NCI-H1092 treated with DMSO at 0.1 percent for 48 hours (cell line): ENCODE measurements at places on chromosomes 13 and 19.

GRCh38 chr13:100063333-100063732, 25.6 kb upstream of the PCCA start:
- no peak for DNase-seq

GRCh38 chr13:24719139-24719538, 38.9 kb downstream of the ATP12A start:
- no peak for DNase-seq

DNA sequence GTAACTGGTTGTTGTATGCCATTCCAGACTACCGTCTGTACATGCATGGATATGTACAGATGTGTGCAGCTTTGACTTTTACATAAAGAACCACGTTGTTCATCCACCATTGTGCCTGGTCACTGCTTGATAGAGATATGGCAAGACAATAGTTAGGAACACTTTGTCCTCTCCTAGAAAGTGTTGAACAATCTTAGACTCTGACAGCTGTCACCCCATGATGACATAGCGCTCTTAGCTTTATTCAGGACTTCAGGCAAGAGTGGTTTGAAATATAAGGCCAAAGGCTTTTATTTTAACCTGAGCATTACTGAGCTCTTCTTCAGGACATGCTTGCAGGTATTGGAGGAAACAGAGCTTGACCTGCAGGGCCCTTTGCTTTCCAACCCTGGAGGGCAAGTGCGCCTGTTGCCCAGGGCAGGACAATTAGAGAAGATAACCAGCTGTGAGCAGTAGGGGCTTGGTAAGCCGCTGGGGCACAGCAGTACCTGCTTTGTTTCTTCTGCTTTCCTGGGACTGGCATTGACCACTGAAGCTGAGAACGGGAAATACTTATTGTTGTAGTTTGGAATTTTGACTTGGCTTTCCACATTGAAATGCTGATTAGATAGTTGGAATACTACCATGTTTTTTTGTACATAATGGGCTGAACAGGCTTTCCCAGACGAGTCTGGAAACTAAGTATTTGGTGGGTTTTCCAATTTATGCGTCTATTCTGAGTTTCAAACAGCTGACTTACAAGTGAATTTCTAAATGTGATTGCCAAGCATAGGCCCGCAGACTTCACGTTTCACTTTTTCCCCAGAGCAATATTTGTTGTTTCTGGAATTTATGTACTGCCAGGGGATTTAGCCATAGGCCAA, 51.1 kb downstream of the GARRE1 start:
- no peak for DNase-seq

- DNase-seq: no peak
These were observed 170.0 kb downstream of the KDM4B start for GRCh38 chr19:5138606-5139582.

DNA sequence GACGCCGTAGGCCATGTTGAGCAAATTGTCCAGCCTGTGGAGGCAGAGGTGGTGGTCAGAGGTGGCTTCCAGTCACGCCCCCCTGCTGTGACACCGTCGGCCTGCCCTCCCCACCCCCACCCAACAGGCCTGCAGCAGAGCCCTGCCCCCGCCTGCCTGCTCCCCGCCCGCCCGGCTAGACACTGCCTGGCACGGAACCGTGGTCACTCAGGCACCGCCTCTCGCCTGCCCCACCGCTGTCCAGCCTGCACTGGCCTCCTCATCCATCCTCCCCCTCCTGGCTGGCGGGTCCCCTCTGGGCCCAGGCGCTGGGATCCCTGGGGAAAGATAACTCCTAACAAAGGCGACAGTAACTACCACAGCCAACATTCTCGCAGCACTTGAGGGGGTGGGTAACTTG, 21.7 kb downstream of the PRKCSH start:
- DNase-seq: no peak

GRCh38 chr13:61040181-61040580, 375.5 kb downstream of the PCDH20 start:
- no peak for DNase-seq

GRCh38 chr13:39494006-39494405, 109.0 kb downstream of the LHFPL6 start:
- DNase-seq: no peak

- no peak for DNase-seq
These were observed 40.8 kb downstream of the CYP2B6 start for GRCh38 chr19:41031916-41032315.

- no peak for DNase-seq
These were observed 1317.0 kb downstream of the PCDH9 start for GRCh38 chr13:65913173-65913572.

DNA sequence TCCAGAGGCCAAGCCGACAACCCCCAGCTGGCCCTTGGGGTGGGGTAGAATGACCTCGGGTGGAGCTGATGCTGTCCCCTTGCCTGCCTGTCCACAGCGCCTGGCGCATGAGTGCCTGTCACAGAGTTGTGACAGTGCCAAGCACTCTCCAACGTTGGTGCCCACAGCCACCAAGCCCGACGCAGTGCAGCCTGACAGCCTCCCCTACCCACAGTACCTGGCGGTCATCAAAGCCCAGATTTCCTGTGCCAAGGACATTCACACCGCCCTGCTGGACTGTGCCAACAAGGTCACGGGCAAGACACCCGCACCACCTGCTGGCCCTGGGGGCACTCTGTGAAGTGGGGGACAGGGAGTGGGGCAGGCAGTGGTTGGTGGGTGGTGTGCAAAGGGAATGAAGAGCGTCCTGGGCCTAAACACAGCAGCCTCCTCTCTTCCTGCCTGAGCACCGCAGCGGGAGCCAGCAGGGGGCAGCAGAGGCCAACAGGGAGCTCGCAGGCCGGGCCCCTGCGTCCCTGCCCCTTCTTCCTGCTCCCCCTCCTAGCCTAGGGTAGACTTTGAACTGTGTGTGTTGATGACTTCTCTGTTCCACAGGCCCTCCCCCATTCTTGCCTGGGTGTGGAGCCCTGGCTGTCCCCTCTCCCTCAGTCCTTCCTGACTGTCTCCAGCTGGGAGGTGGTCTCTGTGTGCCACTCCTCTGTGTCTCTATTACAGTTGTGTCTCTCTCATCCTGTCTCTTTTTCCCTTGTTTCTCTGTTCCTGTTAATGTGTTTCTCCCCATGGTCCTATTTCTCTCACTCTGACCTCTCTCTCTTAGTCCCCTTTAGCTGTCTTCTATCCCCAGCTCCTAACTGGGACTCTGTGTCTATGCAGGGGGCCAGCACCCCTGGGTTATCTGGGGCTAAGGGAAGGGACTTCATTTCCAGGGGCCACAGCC, 6.5 kb downstream of the MED29 start:
- DNase-seq: peak; percentile 4

DNA sequence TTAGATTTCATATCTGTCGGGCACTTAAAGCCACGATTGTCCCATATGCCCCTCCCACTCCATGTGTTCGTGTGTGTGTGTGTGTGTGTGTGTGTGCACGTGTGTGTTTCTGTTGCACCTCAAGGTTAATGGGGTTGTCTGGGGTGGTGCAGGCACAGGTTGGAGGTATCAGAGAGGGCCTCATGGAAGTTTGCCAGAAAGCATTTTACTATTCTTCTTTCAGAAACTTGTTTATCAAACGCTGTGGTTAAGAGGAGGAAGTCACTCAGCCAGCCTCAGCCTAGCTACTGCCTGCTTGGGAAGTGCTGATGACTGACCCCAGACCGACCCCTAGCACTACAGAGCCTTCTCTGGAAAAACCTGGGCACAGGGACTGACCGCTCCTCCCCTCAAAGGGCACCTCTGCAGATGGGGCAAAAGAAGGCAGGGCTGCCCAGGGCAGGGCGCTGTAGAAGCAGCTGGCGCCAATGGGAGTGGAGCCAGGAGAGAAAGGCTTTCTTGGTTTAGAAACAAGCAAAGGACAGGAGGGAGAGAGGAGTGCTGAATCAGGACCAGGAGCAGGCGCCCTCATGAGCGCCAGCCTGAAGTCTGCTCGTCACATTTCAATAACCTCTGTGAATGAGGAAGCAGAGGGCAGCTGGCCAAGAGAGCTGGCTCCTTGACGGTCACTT, 3.9 kb downstream of the SIAH3 start:
- DNase-seq: peak; percentile 94

DNA sequence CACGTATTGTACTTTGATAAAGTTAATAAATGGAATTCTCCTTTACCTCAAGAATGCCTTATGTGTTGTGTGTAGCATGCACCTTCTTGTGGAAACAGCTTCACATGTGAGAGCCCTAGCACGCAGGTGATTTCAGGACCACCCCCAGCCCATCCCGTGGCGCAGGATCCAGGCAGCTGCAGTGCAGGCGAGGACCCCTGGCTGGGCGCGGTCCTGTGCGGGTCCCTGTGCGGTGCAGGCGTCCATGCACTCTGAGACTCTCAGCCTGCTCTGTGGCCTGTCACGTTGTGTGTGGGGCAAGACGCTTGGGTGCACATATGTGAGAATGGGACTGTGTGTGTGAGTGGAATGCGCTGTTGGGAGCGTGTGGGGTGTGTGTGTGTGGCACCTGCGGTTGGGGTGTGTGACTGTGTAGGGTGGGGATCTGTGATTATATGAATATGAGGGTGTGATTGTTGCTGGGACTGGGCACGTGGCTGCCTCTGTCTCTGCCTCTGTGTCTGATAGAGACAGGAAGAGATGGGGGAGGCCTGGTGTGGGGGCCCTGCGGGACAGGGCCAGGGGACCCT, 30.8 kb downstream of the WTIP start:
- DNase-seq: no peak

DNA sequence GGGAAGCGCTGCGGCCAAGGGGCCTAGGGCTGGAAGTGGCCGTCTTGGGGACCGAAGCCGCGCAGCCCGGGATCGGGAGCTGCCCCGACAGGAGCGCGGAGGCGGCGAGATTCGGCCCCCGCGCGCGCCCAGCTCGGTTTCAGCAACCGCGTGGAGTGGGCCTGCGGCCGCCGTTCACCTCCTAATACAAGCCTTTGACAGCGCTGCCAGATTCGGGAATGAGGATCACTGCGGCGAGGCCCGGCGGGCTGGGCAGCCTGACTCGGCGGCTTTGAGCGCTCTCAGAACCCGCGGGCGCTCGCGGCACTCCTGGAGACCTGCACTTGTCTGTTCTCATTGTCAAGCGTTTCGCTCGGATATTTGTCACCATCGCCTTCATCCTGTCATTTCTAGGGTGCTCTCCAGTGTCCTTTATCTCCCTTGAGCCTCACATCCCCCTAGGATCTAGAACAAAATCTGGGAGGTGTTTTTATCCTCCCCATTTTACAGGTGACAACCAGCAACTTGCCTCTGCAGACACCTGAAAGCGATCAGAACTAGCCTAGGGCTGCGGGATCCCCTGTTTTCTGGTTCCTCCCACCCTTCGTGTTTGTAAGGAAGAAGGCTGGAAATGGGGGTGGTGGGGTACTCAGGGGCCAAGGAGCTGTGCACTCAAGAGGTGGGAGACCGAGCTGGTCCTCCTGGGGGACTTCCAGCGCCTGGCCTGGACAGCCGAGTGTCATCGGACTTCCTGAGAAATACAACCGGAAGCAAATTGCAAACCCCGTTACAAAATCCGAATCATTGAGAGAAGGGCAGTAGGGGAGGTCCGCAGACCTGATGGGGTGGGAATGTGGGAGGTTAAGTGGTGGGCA, 1.5 kb upstream of the CDX2 start:
- no peak for DNase-seq

- no peak for DNase-seq
These were observed 1885.5 kb upstream of the PRR20A start for GRCh38 chr13:55255236-55255635.

DNA sequence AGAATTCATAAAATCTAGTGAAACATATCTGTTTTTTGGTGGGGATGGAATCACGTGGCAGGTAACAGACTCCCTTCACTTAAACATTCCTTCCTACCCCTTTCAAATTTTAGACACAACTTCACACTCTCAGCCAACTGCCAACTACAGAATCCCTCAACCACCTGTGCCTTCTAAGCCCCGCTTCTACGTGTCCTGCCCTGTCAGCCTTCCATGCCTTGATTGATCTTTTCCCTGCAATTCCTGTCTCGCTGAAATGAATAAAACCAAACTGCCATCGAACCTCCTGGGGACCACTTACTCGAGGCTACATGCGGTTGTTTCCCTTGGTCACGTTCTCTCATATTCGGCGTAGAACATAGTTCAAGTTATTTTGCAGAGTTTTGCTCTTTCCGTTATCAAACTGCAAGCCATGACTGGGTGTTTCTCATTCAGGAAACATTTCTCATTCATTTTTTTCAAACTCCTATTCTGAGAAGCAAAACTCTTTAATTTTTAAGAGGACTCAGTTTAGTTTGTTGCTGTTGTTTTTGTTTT, 1.1 kb downstream of the ZNF625 start:
- no peak for DNase-seq

DNA sequence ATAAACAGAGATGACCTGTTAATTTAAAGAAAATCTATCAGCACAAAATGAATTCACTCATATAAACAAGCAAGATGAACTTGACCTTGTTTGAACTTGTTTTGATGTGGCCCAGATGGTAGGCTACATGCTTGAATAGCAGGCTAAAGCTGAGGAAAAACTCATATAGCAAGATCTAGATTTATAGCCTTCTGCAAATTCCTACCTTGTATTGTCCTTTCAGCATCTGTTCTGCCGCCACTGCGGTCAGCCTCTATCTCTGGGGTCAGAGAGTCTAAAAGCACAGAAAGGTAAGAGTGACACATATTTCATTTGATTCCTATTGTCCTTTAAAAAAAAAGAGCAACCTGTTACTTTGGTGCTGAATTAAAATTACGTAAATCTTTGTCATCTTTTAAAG, 392.1 kb downstream of the DACH1 start:
- DNase-seq: peak; percentile 20

- DNase-seq: no peak
These were observed 23.5 kb downstream of the KCTD15 start for GRCh38 chr19:33819880-33820781.
